ENCODE measurements at places on chromosomes 1 and 21. TPM values are rescaled to one million over a fixed set of nuclear protein-coding genes. Genes with fewer than 3 reads are reported as not detected.

DNA sequence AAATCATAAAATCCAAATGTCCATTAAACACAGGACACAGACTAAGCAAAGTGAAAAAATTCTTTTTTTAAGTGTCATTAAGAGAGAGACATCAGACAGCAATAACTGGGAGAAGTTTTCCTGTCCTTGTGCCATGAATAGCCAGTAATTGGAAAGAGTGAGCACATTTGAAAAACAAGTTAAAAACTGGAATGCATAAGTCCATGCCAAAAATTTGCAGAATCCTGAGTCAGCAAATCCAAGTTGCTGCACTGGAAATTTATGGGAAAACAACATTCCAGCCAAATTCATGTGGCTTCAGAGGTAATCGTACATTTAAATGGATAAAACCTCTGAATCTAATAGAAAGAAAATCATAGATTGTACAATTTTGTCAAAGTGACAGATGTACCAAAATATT, 291.4 kb downstream of the LRRC40 start:
- DNase-seq, result peak; percentile 84

DNA sequence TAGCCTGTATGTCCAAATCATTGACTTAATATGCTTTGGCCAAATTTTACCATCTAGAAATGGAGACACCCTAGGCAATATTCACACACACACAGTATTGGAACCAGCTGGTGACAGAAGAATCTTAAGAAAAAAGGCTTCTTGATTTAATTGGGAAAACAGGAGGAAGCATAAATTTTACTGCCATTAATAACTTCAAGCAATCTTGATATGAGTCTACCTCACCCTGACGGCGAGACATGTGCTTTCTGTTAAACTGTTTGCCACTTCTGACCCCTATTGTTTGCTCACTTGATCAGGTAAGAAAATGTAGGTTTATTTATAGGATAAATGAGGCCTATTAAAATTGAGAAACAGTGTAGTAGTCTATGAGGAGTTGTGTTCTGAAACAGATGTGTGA, 73.2 kb downstream of the KIFAP3 start:
- no peak for DNase-seq

DNA sequence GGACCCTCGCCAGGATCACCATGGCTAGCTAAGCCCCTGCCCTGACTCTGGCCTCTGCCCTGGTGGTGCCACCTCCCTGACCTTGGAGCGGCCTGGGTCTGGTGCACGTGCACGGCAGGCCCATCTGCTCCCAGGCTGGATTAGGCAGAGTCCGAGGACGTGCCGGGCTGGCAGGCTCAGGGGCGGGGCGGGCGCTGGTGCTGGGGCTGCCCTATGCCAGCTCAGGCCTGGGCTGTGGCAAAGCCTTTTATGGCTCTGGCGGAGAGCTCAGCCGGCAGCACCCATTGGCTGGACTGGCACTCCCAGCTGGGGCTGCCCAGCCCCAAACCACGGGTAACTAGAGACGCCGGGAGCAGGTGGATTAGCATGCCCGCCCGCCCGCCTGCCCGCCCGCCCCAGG, 17.1 kb upstream of the EDN2 start:
- no peak for DNase-seq

GRCh38 chr1:221101807-221102605, 222.8 kb downstream of the HLX start:
- no peak for DNase-seq

RPS6KA1 gene
- total RNA-seq, result 104 TPM

- no peak for DNase-seq
Observed at GRCh38 chr1:56397811-56398231, 181.5 kb downstream of the PLPP3 start.

DNA sequence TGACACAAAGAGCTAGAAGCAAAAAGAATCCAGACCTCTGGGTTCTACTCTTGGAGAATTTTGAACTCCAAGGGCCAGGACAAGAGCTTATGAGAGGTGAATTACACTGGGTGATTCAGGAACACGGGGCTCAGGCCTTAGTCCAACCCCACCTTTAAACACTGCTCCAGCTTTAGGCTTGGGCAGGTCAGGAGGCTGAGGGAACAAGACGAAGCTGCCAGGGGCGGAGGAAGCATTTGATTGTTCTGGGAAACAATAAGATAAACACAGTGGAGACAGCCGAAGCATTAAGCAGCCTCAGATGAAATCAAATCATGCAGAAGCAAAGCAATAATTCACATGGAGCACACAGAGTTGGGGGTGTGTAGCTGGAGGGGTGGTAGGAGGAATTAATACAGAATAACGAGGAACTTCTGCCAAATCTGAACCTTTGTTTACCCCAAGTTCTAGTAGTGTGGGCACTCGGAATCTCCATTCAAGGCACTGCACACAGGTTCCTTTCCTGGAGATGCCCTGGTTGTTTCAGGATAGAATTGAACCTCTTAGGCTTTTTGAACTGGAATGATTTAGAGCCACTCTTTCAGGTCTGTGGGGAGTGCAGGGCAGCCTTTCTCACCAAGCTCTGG, 93.2 kb downstream of the PLXNA2 start:
- DNase-seq, result no peak

DNA sequence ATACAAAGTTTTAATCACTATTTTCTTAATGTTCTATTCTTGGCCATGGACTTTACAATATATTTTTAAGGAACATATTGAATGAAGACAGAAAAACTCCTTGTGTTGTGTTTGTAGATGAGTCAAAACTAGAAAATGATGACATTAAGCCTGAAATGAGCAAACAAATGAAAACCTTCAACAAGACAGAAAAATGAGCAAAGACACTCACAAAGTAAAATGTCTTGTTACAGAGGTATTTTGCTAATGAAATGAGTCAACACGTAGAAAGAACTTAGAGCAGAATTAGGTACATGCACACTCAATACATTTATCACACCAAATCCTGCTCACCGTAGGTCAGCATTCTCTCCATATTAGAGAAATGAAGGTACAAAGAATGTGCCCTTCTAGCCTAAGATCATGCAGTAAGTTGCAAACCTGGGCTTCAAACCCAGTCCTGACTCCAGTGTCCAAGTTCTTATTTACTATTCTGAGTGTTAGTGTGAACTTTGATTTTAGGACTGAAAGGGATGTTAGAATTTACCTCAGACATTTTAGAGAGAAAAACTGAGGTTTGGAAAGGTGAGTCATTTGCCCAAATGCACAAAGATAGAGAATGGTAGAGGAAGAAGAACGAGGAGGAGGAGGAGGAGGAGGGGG, 133.9 kb upstream of the SGIP1 start:
- DNase-seq, result no peak

PTPRU gene
- 45.4 TPM for total RNA-seq

DNA sequence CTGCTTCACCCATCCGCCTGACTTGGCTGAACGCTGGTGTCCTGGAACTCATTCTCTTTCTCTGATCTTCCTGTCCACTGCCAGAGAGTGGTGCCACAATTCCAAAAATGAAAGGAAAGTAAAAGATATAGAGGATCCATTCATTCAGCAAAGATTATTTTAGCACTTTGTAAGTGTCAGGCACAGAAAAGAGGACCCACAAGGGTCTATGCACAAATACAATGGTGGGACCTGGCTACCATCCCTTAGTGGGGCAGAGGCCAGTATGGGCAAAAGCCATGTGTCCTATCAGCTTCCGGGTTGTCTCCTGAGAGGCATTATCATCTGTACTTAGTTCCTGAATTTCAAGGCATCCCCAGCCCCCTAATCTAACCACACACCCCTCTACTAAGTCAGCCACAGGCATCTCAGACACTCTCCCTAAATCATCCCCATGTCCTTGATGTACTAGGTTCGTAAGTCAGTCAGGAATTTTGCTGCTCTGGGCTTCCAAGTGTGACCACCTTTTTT, 19.0 kb downstream of the SSR2 start:
- DNase-seq, result no peak

GRCh38 chr1:95876276-95876675, 642.3 kb downstream of the RWDD3 start:
- DNase-seq, result no peak
